Fibroblast of pulmonary artery (primary cell): ENCODE measurements at places on chromosomes 13 and 19.

DNA sequence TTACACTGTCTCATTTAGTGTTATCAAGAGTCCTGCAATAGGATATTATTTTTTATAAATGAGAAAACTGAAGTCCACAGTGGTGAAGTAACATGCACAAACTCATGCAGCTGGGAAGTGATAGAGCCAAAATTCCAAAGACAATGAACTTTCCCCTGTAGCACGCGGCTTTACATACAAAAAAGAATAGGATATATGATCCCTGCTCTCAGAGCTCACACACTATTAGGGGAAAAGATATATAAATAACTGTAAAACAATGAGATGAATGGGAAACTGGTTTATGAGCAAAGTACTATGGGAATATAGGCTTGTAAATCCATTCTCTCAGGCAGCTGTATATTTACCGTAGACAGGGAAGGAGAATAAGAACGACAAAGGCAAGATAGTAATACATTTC, 39.7 kb downstream of the THSD1 start:
- no peak for DNase-seq

GRCh38 chr13:50132904-50133357, 117.7 kb downstream of the KCNRG start:
- DNase-seq: no peak

DNA sequence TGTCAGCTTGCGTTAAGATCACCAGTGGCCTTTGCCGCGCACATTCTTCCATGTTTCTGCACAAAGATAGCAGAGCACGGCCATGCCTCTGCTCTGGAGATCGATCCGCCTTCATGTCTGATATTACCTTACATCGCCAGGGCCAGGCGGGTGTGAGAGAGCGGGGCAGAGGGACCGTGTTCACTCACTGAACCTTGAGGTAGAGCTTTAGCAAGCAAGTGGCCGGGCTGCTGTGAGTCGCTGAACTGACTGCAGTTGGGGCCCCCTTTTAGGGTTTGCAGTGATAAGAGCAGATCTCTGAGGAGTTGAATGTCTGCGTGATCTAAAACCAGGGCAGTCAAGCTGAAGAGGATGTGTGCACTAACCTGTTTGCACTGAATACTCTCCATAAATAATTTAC, 275.4 kb upstream of the OBI1 start:
- no peak for DNase-seq

DNA sequence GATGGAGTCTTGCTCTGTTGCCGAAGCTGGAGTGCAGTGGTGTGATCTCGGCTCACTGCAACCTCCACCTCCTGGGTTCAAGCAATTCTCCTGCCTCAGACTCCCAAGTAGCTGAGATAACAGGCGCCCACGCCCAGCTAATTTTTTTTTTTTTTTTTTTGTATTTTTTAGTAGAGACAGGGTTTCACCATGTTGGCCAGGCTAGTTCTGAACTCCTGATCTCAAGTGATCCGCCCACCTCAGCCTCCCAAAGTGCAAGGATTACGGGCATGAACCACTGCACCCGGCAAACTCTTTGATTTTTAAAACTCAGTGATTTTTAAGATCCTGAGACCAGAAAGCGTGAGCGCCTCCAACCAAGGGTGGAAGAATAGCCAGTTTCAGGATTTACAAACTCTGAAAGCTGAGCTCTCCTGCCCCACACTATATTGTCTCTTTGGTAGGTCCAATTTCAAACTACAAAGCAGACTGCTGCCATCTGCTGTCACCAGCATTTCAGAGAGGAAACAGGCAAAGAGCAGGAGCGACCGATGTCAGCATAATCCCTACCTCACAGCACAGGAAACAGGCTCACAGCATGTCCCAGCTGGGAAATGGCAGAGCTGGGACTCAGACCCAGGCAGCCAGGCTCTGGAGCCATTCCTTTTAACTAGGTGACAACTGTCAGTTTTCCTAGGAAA, 9.2 kb downstream of the NOSIP start:
- no peak for DNase-seq

- no peak for DNase-seq
Measured at GRCh38 chr19:19101540-19101939, 36.7 kb downstream of the TMEM161A start.
